GM13976 (cell line): ENCODE measurements at places on chromosomes 4 and X.

- DNase-seq = no peak
These were observed 67.8 kb upstream of the SORBS2 start for GRCh38 chr4:185879666-185880312.

DNA sequence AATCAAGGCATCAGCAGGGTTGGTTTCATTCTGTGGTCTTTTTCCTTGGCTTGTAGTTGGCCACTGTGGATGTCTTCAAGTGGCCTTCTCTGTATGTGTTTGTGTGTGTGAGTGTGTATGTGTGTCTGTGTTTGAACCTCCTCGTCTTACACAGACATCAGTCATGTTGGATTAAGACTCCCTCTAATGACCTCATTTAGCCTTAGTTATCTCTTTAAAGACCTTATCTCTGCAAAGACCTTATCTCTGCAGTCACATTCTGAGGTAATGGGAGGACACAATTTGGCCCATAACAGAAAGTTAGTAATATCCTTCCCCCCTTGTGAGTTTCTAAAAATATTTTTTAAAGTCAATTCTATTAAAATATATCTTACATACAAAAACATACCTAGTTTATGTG is 126.7 kb downstream of the EMCN start:
- no peak for DNase-seq

DNA sequence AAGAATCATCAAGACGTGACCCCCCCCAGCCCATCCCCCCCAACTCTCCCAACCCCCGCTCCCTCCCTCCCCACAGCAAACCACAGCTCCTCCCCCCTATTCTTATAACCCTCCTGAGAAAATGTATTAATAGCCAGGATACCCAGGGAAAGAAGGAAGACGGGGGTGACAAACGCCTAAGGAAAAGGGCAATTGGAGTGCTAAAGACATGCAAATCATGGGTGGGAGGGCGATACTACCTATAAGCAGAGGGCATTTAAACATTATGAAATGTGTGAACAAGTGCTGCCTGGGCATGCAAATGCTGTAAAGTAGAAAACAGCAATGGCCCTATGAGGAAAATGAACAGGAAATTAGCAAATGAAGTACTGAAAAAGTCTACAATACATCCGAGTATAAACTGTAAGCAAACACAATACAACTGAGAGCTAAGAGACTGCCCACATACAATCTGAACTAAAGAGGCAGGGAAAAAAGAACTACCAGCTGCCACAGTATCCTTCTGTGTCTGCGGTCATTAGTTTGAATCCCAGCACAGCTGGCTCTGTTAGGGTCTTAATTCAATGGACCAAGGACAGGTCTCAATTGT is 2.4 kb downstream of the CXXC4 start:
- DNase-seq = peak; percentile 56

DNA sequence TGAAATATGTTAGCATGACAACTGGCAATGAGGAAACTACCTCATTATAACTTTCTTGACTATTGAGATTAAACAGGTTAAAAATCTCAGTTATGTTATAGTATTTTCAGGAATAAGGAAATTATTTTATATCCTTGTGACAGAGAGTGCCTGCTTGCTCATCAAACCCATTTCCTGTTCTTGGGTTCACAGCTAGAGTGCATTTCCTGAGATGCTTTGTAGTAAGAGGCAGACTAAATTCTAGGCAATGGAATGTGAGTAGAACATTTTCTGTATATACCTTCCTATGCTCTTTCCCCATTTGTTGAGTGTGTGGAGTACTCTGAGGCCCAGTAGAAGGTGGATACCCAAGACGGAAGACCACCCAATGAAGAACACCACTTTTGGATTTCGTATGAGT is 96.9 kb upstream of the CASK start:
- DNase-seq = no peak

- DNase-seq = no peak
These were observed 144.6 kb downstream of the KIT start for GRCh38 chr4:54802336-54802735.

DNA sequence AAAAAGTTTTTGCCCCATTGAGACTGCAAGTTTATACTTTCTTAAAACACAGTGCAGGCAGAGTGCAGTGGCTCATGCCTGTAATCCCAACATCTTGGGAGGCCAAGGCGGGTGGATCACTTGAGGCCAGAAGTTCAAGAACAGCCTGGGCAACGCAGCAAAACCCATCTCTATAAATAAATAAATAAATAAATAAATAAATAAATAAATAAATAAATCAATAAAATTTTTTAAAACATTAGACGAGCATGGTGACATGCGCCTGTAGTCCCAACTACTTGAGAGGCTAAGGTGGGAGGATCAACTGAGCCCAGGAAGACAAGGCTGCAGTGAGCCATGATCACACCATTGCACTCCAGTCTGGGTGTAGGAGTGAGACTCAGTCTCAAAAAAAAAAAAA is 213.3 kb downstream of the LRBA start:
- DNase-seq = no peak

DNA sequence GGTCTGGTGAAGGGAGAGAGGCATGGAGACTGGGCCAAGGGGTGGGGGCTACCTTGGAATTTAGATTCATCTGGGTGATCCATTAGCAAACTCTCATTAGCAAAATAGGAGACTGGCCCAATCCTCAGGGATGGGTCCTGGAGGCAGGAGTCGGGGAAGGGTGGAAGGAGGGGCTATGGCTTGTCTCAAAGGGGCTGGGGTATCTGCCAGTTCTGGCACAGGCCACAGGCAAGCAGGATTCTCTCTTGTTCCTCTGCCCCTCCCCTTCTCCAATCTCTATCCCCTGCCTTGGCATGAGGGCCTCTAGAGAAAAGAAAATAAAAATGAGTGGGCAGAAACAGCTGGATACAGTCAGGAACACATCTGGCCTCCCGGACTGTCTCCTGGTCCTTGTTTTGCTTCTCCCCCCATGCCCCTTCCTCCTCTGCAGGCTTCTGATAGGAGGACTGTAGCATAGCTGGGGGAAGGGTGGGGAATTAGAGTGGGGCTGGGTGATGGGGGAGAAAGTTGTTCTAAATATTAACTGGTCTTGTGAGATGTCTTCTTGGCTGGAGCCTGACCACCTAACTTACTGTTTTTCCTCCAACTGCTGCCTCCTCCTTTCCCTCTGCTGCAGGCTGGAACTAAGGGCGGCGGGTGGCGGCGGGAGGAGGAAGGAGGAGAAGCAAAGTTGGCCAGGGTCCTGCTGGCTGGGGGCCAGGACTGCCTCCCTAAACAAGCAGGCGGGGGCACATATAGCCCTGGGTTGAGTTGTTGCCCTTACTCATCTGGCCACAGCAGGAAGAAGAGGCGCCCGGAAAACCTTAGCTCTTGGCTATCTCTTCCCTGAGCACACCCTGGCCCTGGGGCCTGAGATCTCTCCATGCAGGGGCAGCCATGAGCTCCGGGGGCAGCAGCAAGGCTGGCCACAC is 53.3 kb upstream of the LAS1L start:
- no peak for DNase-seq

DNA sequence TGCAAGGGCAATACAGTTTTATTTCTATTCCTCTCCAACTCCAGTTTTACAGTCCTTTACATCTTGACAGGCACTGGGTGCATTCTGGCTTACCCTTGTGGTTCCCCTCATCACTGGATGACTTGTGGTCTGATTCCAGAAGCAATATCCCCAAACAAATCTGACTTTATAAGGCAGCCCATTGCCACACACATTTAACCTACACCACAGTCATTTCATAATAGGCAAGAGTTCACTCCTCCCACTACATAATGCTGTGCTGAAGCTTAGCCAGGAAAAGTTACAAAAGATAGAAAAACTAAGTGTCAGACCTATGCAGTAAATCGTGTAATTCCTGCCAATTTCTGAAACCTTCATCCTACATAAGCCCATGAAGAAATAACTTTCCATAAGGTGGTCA is 82.9 kb upstream of the MID1IP1 start:
- no peak for DNase-seq

DNA sequence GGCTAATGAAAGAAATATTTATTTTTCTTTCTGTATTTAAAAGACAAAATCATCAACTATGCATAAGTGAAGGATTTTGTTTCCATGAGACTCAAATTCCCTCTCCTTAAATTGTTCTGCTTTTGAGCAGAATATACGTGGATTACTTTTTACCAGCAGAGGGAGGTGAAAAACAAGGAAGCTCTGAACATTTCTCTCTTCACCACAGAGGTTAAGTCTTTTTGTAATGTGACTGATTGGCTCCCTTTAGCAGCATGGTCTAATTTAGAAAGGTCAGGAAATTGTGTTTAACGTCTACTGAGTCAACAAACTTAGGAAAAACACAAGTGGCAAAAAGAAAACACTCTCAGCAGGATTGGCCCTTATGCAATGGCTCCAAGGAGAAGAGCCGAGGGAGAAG is 55.1 kb upstream of the F9 start:
- DNase-seq = no peak

DNA sequence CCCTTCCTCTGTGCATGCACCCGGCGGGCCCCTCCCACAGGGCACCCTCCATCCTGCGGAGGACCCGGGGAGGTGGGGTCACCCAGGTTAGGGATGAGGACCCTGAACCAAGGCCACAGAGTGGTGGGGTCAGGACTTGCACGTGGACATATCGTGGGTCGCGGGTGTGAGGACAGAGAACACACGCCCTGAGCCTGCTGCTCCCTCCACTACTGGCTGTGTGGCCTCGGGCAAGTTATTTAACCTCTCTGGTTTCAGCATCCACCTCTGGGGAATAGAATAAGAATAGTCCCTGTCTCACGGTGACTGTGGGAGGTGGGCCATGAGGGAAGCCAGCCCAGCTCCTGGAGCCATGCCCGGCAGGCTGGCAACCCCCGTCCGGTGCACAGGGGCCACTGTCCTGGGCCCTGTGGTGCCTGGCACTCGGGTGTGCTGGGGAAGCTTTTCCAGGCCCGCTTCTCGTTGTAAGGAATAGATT is 5.1 kb downstream of the PSAPL1 start:
- no peak for DNase-seq

- DNase-seq = no peak
These were observed 147.1 kb downstream of the FAT4 start for GRCh38 chr4:125461676-125462363.

- no peak for DNase-seq
These were observed 91.6 kb downstream of the TLL1 start for GRCh38 chr4:165964591-165964990.

- DNase-seq = no peak
These were observed 113.8 kb upstream of the NKX1-1 start for GRCh38 chr4:1519787-1520661.

GRCh38 chr4:148015058-148015457 is 283.2 kb downstream of the ARHGAP10 start:
- DNase-seq = no peak

GRCh38 chrX:115690511-115691216 is 129.7 kb downstream of the PLS3 start:
- DNase-seq = peak; percentile 64

DNA sequence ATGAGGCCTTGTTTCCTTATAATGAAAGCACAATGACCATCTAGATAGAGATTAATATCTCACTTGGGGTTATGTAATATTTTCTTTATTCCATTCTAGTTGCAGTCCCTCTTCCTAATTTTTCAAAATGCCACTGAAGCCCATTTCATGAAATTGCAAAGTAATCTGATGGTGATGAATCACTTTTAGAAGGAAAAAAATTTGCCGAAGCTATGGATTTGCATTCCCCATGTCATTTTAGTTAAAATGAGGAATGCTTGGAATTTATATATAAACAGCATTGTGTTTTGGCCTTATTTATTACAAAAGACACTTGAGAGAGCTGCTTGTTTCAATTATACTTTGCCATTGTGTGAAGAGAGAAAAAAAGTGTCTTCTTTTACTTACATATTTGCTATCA is 241.7 kb upstream of the TEX13A start:
- DNase-seq = no peak

DNA sequence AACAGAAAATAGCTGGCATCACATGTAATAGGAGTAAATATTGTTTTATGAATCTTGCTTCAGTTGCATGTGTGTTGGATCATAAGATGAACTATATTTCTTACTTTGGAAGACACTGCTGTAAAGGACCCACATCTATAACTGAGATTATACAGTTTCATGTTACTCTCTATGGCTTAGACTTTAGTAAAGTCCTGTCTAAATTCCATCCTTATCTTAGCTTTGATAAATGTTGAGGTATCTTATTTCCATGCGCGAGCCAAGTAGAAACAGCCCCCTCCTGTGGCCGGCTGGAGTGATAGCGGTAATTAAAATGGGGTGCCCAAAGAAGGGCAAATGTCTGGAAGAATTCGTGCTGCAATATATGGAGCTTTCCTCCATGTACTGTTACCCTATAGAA is 43.0 kb downstream of the CCDC158 start:
- peak; percentile 37 for DNase-seq

DNA sequence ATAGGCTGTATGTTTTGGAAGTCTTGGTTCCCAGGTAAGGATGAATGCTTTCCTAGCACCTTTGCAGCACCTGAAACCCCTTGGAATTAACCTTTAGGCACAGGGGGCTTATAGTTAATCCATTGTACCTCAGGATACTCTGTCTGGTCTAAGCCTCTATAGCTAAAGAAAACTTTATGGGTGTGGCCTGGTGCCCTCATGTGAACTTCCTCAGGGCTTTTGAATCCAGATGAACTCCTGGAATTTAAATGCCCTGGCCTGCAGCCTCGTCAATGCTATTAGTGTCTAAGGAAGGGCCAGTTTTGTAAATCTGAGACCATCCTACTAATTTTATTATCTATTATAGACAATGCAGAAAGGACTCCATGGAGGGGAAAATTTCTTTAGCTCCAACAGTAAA is 33.8 kb downstream of the IRS4 start:
- no peak for DNase-seq

DNA sequence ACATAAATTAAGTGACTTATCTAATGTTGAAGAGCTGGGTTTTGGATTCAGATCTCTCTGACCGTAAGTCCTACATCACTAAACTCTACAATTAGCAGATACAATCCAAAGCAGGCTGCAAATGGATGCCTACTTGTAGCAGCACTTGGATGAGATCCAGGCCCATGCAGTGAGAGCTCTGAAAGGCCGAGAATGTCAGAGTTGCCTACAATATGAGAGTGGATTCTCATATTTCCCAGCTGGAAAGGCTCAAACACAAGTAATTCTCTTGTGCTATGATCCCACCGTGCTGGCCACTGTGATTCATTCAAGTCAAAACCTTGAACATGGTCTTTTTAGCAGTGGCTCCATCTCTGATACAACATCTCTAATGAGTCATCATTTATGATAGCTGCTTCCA is 125.4 kb upstream of the CHRDL1 start:
- no peak for DNase-seq

DNA sequence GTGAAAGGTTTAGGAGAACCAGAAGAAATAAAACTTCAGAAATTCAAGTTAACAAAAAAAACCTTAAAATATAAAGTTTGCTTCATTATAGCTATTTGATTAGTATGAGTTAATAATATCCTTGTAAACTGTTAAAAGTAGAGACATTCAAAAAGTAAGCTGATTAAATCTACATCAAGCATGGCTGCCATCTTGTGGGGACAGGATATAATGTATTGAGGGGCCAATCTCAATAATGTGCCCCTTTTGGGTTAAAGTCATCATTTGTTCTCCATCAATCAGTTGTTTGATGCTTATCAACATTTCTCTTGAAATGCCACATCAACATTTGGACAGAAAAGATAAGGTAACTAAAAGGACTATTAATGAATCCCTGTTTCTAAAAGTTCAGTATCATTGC is 4.6 kb upstream of the GRID2 start:
- DNase-seq = no peak

GRCh38 chrX:31213941-31214340 is 142.1 kb upstream of the FTHL17 start:
- peak; percentile 32 for DNase-seq

GRCh38 chrX:149638860-149639259 is 7.3 kb upstream of the TMEM185A start:
- no peak for DNase-seq

GRCh38 chr4:140260227-140260626 is 106.2 kb upstream of the MAML3 start:
- no peak for DNase-seq
